H54 (cell line): ENCODE measurements at places on chromosomes 4 and X.

DNA sequence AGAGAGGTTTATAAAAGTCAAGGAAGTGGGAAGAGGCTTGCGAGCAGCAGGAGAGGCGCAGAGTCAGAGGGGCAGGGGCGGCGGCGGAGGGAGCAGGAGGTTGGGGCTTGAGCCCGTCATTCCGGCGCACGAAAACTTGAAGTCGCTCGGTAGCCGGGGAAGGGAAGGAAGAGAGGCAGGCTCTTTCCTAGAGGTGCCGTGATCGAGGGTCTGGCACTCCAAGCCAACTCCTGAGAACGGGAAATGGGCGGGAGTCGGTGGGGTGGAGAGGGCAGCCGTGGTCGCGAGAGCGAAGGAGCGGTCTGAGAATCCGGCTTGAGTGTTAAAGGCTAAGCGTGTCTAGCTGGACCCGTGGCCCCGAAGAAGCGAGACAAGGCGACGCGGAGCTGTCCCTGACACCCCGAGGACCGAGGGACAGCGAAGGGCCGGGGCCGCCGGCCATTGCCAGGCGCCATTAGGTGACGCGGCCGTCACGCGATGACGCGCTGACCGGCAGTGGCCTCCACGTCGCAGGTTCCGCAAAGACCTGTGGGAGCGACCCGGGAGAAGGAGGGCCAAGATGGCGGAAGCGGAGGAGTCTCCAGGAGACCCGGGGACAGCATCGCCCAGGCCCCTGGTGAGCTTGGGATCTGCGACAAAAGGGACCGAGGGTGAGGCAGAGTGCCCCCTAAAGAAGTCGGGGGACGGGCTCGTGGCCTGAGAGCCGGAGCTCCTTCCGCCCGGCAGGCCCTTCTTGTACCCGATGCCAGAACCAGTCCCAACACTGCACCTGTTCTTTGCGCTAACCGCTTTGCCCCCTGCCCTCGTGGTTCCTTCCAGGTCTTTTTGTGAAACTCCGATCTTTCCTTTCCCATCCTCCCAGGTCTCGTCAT lies at the start of gene YIPF6:
Gene YIPF6 (plus strand): TSS at position 544 of the 872 bp plus-strand sequence. CDS start 16 bp downstream, at position 560.
- DNase-seq = peak; percentile 61

DNA sequence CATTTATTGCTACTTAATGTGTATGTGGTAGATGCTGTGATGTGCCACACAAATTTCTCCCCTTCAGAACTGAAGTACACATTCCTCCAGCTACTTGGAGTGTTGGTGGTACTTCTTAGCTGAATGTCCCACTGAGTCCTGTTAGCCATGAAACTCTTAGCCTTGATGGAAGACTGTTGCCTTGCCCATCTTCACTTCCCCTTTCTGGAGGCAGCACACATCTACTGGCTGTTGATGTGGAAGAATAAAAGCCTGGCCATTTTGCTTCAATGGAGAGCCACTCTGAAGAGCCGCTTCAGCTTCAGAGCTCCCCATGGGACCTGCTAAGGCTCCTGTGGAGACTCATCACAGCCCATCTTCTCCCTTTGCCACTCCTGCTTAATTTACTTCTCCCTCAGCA lies 157.7 kb upstream of the PITX2 start:
- no peak for DNase-seq

DNA sequence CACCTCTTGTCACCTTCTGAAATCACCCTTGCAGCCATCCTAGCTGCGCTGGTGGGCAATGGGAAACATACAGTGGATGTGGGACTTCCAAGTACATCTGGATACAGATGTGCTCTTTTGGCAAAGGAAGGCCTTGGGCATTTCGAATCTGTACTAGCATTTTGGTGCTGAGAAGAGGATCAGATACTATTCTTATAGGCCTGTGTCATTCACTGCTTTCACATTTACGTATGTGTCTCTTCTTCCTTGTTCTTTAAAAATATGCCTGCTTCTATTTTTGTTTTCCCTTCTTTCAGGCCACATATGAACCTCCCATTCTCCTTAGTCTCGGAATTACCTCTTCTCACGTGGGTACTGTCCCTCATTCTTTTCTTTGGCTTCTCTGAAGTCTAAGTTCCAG lies 53.1 kb downstream of the EFNB1 start:
- DNase-seq = no peak

DNA sequence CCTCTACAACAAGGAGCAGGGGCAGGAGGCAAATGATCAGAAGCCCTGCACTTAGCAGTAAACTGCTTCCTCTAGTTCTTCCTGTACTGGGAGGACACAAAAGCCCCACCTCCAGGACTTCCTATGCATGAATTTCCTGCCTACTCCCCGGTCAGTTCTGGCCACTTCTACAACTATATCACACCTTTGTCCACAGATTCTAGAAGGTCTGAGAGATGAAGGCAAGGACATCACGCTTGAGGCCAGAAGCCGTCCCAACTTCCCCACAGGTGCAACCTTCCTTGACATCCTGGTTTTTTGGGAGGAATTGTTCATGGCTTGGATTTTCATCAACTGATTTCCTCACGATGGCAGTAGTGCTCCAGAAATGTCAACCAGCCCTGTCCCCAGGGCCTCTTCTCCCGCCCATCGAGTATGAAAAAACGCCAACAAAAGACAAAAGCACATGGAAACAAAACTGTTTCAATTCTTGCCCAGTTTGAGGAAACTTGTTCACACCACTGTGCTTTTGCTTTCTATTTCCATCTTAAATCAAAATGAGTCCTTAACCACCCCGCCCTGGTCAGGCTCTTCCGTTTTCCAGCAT lies 206.5 kb upstream of the STK26 start:
- DNase-seq = no peak

DNA sequence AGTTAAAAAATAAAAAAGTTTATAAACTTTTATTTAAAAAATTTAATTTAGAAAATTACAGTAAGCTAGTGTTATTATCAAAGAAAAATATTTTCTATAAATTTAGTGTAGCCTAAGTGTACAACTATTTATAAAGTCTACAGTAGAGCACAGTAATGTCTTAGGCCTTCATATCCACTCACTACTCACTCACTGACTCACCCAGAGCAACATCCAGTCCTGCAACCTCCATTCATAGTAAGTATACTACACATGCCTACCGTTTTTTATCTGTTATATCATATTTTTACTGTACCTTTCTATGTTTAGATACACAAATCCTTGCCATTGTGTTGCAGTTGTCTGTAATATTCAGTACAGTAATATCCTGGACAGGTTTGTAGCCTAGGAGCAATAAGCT lies 129.0 kb upstream of the FAM47B start:
- DNase-seq = no peak

DNA sequence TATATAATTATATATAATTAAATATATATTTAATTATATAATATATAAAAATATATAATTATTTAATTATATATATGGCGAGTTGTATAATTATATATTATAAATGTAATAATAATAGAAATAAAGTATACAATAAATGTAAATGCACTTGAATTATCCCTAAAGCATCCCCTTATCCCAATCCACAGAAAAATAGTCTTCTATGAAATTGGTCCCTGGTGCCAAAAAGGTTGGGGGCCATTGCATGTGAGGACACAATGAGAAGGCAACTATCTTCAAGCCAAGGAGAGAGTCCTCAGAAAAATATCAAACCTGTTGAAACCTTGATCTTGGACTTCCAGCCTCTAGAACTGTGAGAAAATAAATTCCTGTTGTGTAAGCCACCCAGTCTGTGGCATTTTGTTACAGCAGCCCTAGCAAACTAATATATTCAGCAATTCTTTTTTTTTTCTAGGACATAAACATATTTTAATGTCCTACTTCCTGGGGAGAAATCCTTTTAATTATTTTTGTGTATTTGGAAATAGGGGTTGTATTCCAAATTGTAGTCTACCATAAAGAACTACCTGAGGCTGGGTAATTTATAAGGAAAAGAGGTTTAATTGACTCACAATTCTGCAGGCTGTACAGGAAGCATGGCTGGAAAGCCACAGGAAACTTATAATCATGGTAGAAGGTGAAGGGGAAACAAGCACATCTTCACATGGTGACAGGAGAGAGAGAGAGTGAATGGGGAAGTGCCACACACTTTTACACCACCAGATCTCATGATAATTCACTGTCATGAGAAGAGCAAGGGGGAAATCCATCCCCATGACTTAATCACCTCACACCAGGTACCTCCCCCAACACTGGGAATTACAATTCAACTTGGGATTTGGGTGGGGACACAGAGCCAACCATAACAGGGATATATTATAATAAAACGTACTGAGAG lies 22.9 kb upstream of the CXCL2 start:
- DNase-seq = no peak

GRCh38 chr4:82614838-82615449 lies 53.2 kb upstream of the TMEM150C start:
- DNase-seq = no peak

GRCh38 chrX:3142259-3143042 lies 101.2 kb downstream of the ARSF start:
- no peak for DNase-seq

DNA sequence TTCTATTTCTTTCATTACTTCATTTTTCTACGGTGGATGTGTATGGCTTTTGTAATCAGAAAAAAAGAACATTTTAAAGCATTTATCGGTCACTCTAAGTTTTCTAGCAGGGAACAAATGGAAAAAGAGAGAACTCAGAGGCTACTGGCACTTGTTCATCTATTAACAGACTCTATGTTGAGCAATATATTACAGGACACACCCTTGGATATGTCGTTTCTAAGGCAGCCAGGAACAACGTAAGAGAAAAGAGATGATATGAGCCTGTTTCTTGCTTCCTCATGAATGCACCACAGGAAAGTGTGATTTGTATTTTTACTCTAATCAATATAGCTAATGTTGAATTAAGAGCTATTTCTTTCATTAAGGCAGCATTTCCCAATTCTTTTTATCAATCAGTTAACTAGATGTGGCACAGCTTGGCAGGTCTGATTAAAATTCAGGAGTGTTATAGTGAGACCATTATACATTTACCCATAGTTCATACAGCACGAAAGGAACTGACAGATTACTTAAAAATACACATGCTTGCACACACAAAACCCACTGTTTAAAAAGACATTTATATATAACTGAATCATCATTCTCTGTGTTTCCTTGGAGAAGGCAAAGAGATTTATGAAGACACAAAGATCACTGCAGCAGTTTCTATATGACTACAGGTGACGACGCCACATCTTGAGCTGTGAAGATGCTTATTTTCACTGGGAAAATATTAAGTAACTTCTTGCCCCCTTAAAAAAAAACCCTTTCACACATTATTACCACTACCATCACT lies 13.0 kb downstream of the RAB9B start:
- no peak for DNase-seq

DNA sequence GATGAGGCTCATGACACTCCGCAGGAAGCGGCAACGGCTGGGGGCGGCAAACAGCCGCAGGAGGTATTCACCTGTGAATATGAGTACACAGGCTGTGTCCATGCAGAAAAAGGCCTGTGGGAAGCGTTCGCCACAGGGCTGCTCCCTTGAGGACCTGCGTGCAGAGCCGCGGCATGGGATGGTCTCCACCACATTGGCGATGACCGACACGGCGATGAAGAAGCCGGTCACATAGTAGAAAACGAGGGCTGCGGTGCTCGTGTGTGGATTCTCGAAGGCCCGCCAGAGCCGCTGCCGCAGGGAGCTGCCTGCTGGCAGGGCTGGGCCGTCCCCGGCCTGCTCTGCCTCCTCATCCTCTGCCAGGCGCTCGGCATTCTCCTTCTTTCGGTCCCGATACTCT lies 2.2 kb downstream of the KCND1 start:
- DNase-seq = no peak

DNA sequence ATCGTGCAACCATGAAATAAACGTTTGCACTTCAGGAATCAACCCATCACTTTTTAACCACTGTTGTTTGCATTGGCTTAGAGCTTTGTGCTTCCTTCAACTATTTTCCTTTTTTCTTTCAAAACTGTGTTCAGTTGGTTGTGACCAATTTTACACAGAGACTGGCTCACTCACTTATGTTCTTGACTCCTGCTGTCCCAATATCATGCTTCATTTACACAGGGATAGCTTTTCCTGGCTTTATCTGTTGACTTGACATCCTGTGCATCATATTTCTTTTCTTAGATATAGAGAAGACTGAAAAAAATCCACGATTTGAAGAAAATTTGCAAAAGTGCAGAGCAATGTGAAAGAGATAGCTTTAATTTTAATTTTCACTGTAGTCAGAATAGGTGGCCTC lies 38.8 kb downstream of the REPS2 start:
- no peak for DNase-seq

DNA sequence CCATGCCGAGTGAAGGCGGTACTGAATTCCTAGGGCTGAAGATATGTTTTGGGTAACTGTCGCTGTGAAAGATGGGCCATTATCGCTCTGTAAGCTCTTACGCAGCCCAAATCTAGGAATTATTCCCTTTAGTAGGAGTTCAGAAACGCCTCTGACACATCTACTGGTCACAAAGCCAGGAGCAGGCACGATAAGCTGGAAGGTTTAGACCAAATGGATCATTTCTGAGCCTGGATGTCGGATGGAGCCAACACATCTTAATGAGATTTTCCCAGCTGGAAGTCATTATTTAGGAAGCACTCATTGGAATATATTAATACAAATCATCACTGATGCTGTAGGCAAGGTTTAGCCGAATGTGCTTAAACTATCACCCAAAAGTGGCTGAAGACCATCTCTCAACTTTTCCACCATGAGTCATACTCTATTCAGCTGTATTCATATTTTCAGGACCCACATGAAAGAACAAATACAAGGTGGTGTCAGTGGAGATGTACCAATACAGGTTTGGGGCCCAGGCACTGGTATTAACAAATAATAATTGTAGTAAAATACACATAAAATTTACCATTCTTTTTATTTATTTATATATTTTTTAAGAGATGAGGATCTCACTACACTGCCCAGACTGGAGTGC lies 34.2 kb upstream of the ATRX start:
- DNase-seq = no peak

DNA sequence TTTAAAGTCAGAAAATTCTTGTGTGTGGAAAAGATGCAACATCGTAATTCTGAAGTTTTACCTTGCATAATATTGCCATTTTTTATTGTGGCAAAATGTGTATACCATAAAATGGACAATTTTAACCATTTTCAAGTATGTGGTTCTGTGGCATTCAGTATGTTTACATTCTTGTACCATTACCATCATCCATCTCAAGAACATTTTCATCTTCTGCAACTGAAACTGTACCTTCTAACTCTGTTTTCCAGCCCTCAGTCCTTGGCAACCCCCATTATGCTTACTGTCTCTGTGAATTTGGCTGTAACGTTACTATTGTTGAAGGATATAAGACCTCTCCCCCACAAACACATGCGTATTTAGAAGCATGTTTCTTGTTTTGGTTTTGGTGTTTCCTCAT lies 123.2 kb downstream of the BMPR1B start:
- DNase-seq = no peak
